ENCODE measurements at places on chromosomes 1 and 21. TPM values are rescaled to one million over a fixed set of nuclear protein-coding genes. Genes with fewer than 3 reads are reported as not detected.

The SPRR2G gene
- not detected for total RNA-seq

The PTPN14 gene
- total RNA-seq = 38.9 TPM

The CAMK1G gene
- 0.19 TPM for total RNA-seq

The FRRS1 gene
- total RNA-seq = 3.4 TPM

The CACNA1S gene
- not detected for total RNA-seq

The NPR1 gene
- 57.0 TPM for total RNA-seq

The BMP8B gene
- 2.2 TPM for total RNA-seq

Data from gastroesophageal sphincter (tissue), 4 donors.